Thoracic aorta (tissue), 2 donors: ENCODE measurements at places on chromosomes 7 and 10. TPM values are rescaled to one million over a fixed set of nuclear protein-coding genes. Genes with fewer than 3 reads are reported as not detected.

The SPOCK2 gene
- total RNA-seq = 3.5 TPM

GRCh38 chr10:85848756-85849155 lies 517.8 kb downstream of the GRID1 start:
- DNase-seq = no peak

The SPAM1 gene
- not detected for total RNA-seq

DNA sequence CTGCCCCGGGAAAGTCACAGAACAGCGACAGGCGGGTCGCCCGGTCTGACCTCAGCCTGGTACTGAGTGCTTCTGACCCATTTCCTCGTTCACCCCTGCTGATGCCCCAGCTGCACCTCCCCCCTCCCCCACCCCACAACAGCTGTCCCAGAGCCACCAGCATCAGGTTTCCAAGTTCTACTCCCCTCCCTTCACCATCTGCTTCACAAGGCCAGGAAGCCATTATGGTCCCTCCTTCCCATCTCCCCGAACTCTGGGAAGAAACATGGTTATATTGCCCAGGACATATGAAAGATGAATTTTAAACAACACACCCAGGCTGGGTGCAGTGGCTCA lies 301.9 kb upstream of the GALNT17 start:
- no peak for DNase-seq

GRCh38 chr10:61284222-61284890 lies 168.8 kb downstream of the TMEM26 start:
- no peak for DNase-seq

DNA sequence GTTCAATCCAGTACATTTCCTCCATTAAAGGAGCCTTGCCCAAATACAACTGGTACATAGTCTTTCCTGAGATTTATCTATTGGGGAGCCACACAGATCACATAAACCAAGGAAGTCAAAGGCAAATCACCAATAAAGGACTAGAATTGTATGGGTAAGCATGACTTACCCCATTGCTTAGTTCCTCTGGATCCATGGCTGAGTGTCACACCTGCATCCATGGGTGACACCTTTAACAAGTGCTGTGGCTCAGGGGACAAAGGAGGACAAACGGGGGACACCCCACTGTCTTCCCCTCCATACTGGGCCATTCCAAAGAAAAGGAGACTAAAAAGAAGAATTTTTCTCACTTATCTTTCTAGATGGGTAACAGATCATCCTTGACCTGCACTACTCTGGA lies 30.4 kb downstream of the ZNF92 start:
- DNase-seq = no peak

- no peak for DNase-seq
Observed at GRCh38 chr10:59734014-59734462, 19.2 kb downstream of the MRLN start.

- no peak for DNase-seq
Observed at GRCh38 chr7:30091491-30091912, 43.3 kb upstream of the MTURN start.

- no peak for DNase-seq
Observed at GRCh38 chr10:1788401-1788800, 51.1 kb upstream of the ADARB2 start.

DNA sequence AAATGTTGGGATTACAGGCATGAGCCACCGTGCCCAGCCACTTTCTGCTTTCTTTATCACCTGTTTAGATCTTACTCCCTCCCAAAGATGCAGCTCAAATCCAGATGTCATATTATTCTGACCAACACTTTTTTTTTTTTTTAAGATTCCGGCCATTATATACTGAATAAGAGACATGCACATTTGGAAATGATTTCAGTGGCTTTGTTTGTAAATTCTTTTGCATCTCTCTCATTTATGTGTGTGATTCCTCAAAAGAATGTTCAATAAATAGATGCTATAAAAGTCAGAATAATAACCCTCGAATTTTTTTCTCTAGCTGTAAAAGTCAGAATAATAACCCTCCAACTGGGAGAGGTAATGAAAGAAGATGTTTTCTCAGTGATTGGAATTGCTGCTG lies 25.4 kb downstream of the HECW1 start:
- no peak for DNase-seq

- DNase-seq = no peak
Observed at GRCh38 chr7:20786421-20786778, 286 bp downstream of the SP8 start.
